ENCODE measurements at places on chromosomes 4 and X.

DNA sequence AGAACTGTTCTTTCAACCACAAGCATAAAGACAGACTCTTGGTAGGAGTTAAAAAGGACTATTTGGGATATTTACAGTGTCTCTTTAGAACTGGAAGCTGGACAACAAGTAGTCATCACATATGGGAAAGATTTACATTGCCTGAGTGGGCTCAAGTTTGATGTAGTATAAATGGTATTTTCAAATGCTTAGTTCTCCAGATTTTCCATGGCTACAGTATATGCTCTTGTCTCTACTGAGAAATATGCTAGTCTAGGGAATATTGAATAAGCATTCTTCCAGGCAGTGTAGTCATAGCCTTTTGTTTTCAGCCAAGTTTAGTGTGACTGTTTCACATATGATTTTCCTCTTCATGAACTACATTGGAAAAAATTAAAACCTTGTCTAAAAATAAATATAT is 315.6 kb downstream of the ARHGAP24 start:
- DNase-seq = no peak

- DNase-seq = no peak
These were observed 91.6 kb upstream of the H2AZ1 start for GRCh38 chr4:100041646-100042045.

GRCh38 chr4:120085705-120086104 is 19.1 kb upstream of the MAD2L1 start:
- no peak for DNase-seq

DNA sequence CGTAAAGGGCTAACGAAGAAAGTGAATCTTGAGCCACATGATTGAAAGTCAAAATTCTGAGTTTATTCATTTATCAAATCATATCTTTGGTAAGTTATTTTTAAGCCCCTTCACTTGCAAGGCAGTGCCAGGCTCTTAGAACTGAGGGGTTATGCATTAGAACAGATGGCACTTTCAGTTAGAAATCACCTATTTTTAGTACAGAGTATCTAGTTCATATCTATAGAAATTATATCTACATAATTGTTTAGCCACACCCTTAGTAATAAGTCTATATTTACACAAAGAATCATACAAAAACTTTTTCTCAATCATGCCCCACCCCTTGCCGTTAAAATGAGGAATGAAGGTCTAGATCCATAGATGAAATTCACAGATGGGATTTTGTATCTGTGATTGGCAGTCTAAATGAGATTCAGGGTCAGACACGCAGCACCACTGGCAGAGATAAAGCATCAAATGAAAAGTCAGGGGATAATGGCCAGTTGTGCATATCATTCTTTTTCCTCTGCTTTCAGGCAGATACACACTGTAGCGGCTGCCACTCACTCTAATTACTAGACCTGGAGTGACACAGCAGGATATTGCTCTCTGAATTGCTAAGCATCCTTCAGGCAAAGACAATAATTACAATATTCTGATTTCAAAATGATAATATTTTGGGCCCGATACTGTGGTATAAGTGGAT is 440.5 kb downstream of the MAPK10 start:
- no peak for DNase-seq

DNA sequence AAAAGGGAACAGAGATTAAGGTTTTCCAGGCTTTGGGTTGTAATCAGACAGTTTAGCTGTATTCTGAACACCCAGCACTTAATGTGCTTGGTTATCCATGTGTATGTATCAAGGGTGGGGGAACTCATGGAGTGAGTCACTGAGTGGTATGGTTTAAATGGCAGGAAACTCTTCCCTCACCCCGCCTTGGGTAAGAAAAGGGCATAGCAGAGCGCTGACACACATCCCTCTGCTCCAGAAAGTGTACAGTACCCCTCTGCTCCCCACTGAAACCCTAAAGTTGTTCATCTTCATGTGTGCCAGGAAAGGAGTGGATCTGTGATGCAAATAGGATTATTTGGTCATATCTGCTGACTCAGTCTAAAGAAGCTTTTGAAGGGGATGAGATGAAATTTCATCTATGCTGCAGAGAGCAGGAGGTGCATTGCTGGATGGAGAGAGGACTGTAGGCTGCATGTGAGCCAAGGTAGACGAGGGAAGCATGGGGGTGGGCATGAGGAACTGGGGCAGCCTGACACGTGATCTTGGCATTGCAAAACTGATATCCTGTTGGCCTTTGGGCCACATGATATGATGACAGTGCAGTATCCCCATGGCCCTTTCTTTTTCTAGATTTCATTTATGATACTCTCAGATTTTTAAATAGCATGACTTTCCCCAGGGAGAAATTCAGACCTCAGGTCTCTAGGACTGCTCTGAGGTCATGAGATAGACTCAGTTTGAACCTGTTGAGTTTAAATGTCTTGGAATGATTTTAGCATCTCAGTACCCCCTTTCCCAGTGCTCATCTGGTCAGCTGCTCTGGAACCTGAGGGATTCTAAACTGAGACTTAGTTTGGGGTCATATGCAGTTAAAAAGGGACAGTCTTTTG is 84.8 kb downstream of the TMEM164 start:
- no peak for DNase-seq
